Liver (tissue), 10 donors: ENCODE measurements at places on chromosomes 2 and 18. TPM values are rescaled to one million over a fixed set of nuclear protein-coding genes. Genes with fewer than 3 reads are reported as not detected.
A peak's percentile ranks its signal among the peaks of the same experiment; 100 is the strongest.

DNA sequence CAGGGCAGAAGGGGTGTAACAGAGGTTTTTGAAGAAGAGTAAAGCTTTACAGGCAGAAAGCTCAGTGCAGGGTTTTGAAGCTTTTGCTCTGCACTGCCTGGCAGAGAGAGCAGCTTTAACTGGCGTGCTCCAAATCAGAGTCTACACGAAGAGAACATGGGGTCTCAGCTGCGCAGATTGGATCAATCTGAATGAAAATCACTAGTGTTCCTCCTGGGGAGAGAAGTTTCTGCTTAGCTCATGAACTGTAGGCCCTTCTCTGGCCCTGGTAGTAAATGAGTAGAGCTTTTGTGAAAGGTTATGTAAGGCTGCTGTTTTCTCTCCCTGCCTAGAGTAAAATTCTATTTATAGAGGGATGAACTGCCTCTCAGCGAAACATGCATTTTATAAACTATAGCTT lies 13.6 kb downstream of the DCC start:
- no peak for DNase-seq

ABHD1 gene
- 2.0 TPM for polyA plus RNA-seq

CYBRD1 gene
- 5.8 TPM for polyA plus RNA-seq

RAMP1 gene
- polyA plus RNA-seq = 129 TPM

ATRAID gene
- polyA plus RNA-seq = 49.3 TPM

DNA sequence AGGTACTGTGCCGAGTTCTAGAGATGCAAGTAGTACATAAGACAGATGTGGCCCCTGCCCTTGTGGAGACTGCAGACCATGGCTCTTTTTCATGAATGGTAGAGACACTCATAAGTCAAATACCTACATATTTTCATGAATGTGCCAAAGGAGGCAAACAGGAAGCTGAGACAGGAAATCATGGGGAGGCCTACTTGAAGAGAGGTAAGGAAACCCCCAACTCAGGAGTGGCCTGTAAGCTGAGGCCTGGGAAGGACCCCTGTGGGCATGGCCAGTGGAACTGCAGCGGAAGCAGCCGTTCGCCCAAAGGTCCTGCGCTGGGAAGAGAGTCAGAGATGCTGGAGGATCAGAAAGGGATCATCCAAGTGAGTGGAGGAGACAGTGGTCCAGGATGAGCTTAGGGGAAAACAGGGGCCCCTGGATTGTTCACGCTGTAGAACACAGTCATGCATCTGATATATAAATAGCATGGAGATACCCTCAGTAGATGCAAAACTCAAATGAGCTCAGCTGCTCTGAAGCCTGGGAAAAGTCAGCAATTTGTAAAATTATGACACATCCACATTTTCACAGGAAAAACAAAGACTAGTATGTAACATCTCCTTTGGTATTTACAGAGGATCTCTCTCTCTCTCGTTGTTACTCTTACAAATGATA lies 228.9 kb downstream of the NEDD4L start:
- DNase-seq = no peak

- no peak for DNase-seq
Measured at GRCh38 chr18:49305688-49306336, 154.6 kb downstream of the DYM start.

- DNase-seq = no peak
Measured at GRCh38 chr2:43874776-43875451, 36.1 kb downstream of the ABCG8 start.

COL6A3 gene
- polyA plus RNA-seq = 1.7 TPM

GRCh38 chr2:164810843-164811242 lies 30.8 kb downstream of the COBLL1 start:
- DNase-seq = no peak

- no peak for DNase-seq
Measured at GRCh38 chr2:196533772-196534397, 105.6 kb upstream of the CCDC150 start.

GRCh38 chr2:239773228-239774141 lies 251.7 kb downstream of the NDUFA10 start:
- no peak for DNase-seq

DNA sequence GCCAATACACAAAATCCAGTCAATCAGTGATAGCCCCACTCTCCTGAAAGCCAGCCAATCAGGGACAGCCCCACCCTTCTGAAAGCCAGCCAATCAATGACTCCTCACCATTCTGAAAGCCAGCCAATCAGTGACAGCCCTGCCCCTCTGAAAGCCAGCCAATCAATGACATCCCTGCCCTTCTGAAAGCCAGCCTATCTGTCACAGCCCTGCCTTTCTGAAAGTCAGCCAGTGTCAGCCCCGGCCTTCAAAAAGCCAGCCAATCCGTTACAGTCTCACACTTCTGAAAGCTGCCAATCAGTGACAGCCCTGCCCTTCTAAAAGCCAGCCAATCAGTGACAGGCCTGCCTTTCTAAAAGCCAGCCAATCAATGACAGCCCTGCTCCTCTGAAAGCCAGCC lies 95.9 kb upstream of the HDAC4 start:
- no peak for DNase-seq

OSR1 gene
- polyA plus RNA-seq = 0.14 TPM

DNA sequence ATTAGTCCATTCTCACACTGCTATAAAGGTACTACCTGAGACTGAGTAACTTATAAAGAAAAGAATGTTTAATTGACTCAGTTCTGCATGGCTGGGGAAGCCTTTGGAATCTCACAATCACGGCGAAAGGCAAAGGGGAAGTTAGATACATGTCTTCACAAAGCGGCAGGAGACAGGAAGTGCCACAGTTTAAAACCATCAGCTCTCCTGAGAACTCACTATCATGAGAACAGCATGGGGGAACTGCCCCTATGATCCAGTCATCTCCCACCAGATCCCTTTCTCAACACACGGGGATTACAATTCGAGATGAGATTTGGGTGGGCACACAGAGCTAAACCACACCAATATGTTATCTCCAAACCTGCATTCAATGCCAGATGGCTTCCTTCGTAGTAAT lies 716.1 kb downstream of the DCC start:
- DNase-seq = no peak

CTDP1 gene
- polyA plus RNA-seq = 2.7 TPM

MSTN gene
- polyA plus RNA-seq = not detected

DNA sequence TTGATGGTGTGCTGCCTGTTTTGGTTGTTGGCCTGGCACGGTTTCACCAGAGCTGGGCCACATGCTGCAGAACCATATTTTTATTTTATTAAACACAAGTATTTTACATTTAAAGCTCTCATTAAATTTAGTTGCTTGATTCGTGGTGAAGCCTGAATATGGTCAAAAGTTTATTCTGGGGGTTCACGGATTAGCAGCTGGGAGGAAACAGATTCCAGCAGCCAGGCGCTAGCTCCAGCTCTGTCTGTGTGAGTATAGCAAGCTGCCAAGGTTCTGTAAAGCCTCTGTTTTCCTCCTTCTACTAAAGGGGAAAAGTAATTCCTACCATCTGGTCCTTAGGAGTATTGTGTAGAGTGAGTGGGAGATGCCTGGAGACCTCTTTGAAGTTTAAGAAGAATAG lies 22.5 kb downstream of the GATA6 start:
- DNase-seq = no peak

DNA sequence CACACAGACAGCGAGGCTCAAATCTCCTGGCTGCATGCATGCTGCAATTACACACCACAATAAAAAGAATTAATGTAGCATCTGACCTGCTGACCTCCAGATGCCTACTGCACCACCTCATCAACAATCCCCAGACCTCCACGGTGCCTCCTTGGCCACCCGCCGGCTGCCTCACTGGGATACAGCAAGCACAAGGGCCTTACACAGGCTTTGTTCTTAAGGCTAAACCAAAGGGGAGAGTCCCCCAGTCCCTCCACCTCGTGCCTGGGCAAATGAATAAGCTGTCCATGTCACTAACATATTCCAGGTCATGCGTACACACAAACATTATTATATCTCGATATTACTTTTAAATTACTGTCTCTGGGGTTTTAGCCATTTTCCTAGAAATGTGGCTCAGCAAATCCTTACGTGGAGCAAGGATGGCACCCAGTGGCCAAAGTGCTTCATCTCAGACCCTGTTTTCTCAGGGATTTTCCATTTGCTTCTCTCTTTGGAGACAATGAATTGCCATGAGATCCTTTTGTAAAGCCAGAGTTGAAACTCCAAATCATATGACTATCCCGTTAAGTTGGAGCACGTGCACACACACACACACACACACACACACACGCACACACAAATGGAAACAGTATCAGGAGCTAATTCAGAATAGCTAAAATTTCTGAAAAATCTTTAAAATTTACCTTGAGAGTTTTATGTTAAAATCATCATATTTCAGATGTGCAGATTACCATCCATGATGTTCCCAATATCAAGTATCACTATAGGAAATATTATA lies 313.8 kb downstream of the PDE11A start:
- no peak for DNase-seq

- no peak for DNase-seq
Measured at GRCh38 chr18:61239051-61239450, 94.2 kb upstream of the CDH20 start.

DNA sequence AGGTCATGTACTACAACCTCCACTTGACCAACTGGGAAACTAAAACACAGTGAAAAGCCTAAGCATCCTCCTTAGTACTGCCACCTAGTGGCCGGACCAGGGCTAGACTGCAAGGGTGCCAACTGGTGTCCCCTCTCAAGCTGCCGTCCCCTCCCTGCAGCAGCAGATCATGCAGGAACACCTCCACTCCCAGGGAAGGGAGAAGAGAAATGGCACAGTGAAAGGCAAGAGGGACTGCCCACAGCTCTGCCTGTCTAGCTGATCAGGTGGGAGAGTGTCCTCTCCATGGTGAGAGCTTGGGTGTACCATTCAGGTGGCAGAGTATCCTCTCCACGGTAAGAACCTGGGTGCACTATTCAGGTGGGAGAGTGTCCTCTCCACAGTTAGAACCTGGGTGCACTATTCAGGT lies 78.1 kb downstream of the AAK1 start:
- DNase-seq = peak; percentile 70

CRYGC gene
- not detected for polyA plus RNA-seq

RAB3GAP1 gene
- 10.8 TPM for polyA plus RNA-seq

- DNase-seq = no peak
Measured at GRCh38 chr2:205814039-205814364, 131.7 kb downstream of the NRP2 start.

DNA sequence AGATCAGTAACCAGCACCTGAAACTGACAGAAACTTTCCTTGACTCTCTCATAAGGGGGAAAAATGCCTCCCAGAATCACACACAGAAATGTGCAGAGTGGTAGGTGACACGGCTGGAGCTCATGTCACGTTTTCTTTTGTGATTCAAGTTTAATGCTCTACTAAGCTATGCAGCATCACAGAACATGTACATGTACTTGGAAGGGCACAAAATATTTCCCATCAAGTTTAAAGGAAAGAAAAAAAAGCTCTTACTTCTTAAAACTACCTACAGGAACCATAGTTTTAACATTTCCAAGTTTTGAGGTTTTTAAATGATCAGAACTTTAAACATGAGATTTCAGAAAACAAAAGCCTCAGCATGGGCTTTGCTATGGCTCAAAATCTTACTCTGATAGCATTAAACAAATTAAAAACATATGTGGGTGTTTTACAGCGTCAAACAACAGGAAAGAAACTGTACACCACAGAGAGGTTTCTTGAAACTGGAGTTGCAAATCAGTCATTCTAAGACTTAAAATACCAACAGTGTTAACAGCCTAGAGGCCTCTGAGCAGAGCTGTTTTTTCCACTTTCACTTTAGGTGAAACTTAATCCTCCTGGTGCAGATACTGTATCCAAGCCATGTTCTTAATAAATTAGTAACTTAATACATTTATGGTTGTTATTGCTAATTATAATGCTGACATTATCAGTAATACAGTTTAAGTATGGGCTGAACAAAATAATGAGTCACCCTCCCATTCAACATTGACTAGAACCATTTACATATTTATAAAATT lies 30.1 kb downstream of the MBP start:
- no peak for DNase-seq

UGT1A7 gene
- 0.38 TPM for polyA plus RNA-seq

- no peak for DNase-seq
Measured at GRCh38 chr2:227813229-227813561, 447 bp upstream of the CCL20 start.

GRCh38 chr2:84969511-84970209 lies 1.3 kb upstream of the KCMF1 start:
- no peak for DNase-seq

FRZB gene
- 0.61 TPM for polyA plus RNA-seq

KCNF1 gene
- polyA plus RNA-seq = not detected

MOCOS gene
- polyA plus RNA-seq = 13.0 TPM

GRCh38 chr2:126644630-126645191 lies 11.2 kb upstream of the GYPC start:
- DNase-seq = peak; percentile 57

- no peak for DNase-seq
Measured at GRCh38 chr18:70998490-70998889, 709.6 kb downstream of the SOCS6 start.

DNA sequence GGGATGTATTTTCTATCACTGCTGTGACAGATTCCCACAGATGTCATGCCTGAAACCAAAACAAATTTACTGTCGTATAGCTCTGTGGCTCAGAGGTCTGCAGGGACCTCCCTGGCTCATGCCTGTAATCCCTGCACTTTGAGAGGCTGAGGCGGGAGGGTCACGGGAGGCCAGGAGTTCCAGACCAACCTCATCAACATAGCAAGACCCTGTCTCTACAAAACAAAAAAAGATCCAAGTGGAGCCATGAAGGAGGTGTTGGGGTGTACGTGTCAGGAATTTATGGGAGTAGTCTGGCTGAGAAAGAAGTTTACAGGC lies 51.0 kb upstream of the FAHD2A start:
- DNase-seq = no peak

PARD6G gene
- 0.96 TPM for polyA plus RNA-seq

DNA sequence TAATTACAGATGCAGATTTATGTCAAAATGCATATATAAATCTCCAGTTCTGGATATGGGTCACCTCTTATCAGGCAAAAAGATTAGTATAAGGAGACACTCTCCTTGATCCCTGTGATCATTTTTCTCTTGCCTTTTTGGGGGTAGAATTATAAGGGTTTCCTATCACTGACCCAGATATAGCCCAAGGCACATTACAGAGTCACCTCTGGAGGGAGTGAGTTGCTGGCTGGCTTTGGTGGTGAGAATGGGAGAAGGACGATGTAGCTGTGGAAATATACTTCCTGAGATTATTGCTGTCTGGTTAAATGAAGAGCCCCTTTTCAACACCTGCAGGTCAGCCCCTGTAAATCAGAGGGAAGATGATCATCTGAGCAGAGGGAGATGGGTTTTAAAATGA lies 418.7 kb downstream of the MTX2 start:
- no peak for DNase-seq

- DNase-seq = no peak
Measured at GRCh38 chr18:51229328-51229727, 31.8 kb upstream of the MEX3C start.
